NCI-H1092 (cell line): ENCODE measurements at places on chromosomes 1 and 21.

DNA sequence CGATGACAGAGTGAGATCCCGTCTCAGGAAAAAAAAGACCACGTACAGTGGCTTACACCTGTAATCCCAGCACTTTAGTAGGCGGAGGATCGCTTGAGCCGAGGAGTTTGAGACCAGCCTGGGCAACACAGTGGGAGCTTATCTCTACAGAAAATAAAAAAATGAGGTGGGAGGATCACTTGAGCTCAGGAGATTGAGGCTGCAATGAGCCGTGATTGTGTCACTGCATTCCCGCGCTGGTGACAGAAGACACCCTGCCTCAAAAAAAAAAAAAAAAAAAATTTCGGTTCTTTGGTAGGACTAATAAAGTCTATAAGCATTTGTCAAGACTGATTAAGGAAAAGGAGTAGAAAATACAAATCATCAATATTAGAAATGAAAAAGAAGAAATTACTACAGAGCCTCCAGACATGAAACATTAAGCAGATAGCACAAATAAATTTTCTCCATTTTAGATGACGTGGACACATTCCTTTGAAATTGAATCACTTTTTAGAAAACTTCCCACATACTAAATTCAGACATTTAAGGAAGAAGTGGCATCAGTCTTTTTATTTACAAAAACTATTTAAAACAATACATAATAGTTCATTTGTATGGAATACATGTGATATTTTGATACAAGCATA is 30.4 kb downstream of the MORC3 start:
- no peak for DNase-seq

- DNase-seq: peak; percentile 8
Measured at GRCh38 chr21:34544032-34544496, 32.1 kb upstream of the KCNE1 start.

DNA sequence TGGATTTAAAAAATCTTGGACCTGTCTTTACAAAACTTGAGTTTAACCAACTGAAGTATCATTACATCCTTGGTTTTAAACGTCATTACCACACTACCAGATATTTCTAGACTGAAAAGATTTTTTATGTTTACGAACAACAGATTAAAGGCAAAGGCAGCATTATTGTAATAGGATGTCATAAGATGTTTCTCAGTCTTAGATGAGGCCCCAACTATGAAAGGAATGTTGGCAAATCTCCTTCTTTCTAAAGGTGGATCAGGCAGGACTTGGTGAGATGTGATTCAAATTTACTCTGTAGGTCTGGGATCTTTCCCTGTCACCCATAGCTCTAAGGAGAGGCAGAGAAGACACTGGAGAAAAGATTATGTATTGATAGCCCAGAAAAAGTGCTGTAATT is 417.9 kb downstream of the PTBP2 start:
- no peak for DNase-seq

DNA sequence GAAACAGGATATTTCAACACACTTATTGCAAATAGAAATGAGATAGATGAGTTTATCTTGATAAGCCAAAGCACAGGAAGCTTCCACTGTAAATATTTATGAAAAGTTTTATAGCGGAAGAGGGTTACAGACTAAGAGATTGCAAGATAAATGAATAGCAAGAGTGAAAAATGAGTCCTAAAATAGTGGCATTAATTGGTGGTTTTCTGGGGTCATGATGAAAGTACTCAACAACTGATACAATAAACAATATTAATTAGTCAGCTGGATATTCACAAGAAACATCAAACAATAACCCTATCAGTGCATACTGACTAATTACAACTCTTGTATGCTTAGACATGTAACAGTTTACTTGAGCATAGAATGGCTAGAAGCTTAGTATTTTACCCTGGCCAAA is 154.8 kb upstream of the CHODL start:
- DNase-seq: no peak

- no peak for DNase-seq
Measured at GRCh38 chr1:2587071-2587859, 688 bp downstream of the PRXL2B start.

GRCh38 chr1:183004141-183004540 is 19.1 kb upstream of the LAMC1 start:
- DNase-seq: no peak
